Kidney (tissue), 22 donors: ENCODE measurements at places on chromosomes 11 and 22. TPM values are rescaled to one million over a fixed set of nuclear protein-coding genes. Genes with fewer than 3 reads are reported as not detected.

BAIAP2L2 gene
- 9.7 TPM for total RNA-seq

MMP11 gene
- 4.4 TPM for total RNA-seq

ALDH3B2 gene
- 1.6 TPM for total RNA-seq

APOL5 gene
- not detected for total RNA-seq

MUC6 gene
- 3.0 TPM for total RNA-seq

MMP10 gene
- total RNA-seq, result not detected

CCDC15 gene
- total RNA-seq, result 1.5 TPM

RBFOX2 gene
- total RNA-seq, result 68.6 TPM

BIK gene
- total RNA-seq, result 4.7 TPM

DEPDC7 gene
- total RNA-seq, result 2.4 TPM

LINC01488 gene
- total RNA-seq, result not detected

TMEM191B gene
- total RNA-seq, result 5.2 TPM

C11orf16 gene
- 0.91 TPM for total RNA-seq

UCP3 gene
- 4.0 TPM for total RNA-seq

HIRA gene
- total RNA-seq, result 26.8 TPM
